ENCODE measurements at places on chromosomes 7 and 10. TPM values are rescaled to one million over a fixed set of nuclear protein-coding genes. Genes with fewer than 3 reads are reported as not detected.

The INPP5A gene
- 9.3 TPM for polyA plus RNA-seq

The PLXNA4 gene
- not detected for polyA plus RNA-seq

The KNDC1 gene
- polyA plus RNA-seq, result 0.45 TPM

The ASB10 gene
- polyA plus RNA-seq, result not detected

The ALOX5 gene
- 1,166 TPM for polyA plus RNA-seq

The CYP2C9 gene
- polyA plus RNA-seq, result not detected

The OR6V1 gene
- not detected for polyA plus RNA-seq

The FGL2 gene
- 0.95 TPM for polyA plus RNA-seq

The SLC18A3 gene
- polyA plus RNA-seq, result not detected

The CFAP69 gene
- 0.10 TPM for polyA plus RNA-seq

The VPS37D gene
- polyA plus RNA-seq, result 0.10 TPM

The NPY4R2 gene
- polyA plus RNA-seq, result not detected

The MSS51 gene
- polyA plus RNA-seq, result 5.1 TPM

The GPRIN2 gene
- not detected for polyA plus RNA-seq

The ZPBP gene
- 0.55 TPM for polyA plus RNA-seq

The TMEM270 gene
- not detected for polyA plus RNA-seq

The SDK1 gene
- polyA plus RNA-seq, result 0.73 TPM
